ENCODE measurements at places on chromosomes 1 and 21.

- no peak for DNase-seq
These were observed 57.4 kb upstream of the PRRC2C start for GRCh38 chr1:171427852-171428471.

DNA sequence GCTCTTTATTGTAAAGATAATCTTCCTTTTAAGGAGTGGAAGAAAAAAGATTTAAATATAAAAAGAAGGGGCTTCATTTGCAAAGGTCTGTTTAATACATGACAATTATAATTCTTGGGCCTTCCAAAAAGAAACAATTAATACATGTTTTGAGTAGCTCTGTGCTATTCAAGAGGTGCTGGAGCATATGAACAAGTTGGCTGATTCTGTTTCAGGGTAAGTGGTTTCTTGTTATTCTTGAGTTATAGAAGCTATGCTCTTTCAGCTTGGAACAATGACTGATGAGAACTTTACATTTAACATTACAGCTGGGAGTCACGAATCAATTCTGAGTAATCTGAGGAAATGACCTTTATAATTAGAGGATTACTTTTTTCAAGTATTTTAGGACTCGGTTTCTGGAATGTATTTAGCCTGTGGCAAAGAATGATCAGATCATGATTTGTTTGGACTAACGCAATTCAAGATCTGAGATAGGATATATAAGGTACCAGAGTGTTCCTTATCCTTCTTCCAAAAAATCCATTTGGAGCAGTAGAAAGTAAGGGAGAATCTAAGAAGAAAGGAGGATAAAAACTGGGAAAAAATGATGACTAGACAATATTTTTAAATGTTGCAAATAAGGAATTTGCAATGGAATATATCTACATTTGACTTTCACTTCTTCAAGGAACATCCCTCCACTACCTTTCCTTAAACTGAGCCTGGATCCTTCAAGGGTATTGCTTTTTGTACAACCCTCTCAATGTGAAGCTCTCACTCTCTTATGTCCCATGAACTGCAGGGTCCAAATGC, 77.1 kb upstream of the KCTD3 start:
- no peak for DNase-seq

DNA sequence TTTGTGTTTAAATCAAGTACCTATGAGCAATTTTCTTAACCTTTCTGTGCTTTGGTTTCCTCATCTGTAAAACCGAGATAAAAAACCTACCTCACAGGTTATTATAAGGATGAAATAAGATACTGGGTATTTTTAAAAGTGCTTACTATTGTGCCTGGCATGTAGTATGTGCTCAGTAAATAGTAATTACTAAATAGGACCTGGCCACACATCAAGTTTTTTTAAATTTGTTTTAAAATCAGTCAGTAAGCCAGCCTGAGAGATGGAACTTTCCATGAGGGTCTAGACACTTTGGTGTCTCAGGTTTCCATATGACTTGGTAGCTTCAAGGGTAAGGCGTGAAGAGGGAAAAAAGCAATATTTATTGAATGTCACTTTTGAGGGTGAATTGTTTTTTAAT, 7.0 kb upstream of the ATF3 start:
- no peak for DNase-seq

DNA sequence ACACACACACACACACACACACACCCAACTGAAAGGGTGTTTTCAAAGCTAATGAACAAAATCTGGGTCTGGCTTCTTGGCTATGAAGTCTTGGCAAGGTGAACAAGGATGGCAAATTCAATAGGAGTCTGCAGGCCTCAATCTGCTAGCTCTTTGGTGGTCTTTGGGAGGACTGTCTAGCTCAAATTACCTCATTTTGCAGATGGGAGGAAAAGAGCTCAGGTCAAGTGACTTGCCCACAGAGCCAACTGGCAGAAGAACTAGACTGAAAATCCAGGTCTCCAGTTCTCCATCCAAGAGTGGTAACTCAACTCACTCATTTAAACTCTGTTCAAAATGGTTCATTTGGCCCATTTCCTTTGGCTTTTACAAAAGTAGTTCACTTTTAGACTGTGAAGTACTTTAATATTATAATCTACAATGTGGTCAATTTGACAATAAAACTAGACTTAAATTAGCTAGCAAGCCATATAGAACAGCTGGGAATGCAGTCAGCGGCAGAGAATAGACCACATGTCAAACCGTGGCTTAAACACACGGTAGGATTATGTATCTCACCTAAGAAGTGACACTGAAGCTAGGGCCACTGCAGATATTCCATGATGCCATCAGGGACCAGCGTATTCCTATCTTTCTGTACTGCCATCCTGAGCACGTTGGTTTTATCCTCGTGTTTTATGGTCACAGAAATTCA, 112.9 kb downstream of the APP start:
- DNase-seq: no peak

DNA sequence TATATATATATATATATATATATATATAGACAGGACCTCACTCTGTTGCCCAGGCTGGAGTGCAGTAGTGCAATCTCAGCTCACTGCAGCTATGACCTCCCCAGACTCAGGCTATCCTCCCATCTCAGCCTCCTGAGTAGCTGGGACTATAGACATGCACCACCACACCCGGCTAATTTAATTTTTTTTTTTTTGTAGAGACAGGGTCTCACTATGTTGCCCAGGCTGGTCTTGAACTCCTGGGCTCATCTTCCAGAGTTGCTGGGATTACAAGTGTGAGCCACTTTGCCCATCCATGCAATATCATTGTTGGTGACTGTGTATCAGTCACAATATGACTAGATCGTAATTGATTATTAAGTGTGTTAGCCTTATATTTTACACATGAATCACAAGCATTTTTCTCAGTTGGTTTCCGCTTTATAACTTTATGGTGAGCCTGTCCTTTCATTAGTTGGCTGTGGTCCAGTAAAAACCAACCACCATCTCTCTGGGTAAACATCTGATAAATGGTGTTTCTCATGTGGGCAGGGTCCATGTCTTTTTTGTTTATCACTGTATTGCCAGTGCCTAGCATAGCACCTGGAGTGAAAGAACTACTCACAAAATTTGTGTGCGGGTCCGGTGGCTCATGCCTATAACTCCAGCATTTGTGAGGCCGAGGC, 63.6 kb downstream of the MYOM3 start:
- no peak for DNase-seq

- DNase-seq: no peak
These were observed 2.2 kb downstream of the IL10RB start for GRCh38 chr21:33268393-33268736.

DNA sequence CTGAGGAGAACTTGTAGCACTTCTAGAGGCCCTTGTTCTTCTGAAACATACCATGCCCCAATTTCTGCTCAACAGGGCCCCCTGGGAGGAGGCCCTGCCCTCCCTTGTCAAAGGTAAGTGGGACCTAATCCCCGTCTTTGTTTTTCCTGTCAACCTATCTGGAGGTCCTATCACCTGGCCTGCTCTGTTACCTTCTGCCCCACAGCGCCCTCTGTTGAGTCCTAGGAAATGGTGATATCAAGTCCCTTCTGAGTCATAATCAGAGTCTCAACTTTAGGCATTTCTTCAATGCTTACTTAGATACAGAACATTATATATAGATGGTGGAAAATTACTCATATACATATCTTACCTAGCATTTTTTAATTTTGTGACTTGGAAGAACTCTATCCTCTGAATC, 28.2 kb upstream of the FCRL4 start:
- no peak for DNase-seq

DNA sequence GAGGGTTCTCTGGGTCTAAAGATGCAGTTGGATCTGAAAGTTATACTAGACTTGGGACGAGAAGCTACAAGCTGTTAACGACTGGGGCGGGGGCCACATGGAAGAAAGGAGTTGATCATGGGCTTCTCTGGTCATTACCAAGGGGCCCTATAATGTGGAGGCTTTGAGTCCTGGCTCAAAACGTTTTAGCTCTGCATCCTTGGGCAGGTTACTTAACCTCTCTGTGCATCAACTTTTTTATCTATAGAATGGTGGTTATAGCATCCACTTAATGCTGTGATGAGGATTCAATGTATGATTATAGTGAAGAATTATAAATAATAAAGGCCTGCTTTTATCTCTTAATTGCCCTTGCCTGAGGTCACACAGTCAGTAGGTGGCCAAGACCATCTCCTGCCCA, 53.1 kb downstream of the UBIAD1 start:
- DNase-seq: no peak

DNA sequence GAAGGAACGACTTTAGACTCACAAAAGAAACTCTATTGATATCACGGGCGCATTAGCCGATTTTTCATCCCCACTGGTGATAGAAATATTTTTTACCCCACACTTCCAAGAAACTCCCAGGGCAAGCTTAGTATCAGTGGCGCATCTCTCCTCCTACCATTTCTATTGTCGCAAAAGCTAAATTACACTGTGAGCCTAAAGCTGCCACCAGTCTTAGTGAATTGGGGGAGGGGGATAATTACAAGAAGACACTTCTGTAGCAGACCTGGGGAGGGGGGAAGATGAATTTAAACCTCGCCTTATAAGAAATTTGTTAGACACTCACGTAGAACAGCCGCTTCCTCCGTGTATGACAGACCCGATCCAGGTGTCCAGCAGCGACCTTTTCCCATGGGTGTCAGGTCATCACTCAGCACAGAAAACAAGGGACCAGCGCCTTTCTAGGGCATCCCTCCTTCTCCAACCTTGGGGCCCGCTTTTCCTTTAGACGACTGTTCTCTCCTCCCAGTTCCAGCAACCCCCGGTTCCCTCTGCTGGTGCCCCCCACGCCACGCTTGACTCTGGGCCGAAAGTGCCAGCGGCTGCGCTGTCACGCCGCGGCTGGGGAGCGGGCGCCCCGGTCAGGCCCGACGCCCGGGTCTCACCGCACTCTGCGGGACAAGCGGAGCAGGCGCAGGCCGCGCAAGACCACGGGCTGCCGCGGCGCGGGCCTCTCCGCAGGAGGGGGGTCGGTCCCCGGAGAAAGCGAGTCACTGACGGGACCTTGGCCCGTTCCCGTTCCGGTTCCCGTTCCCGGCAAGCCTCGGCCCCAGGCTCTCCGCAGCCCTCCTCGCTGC, 821 bp downstream of the PHC2 start:
- DNase-seq: no peak

DNA sequence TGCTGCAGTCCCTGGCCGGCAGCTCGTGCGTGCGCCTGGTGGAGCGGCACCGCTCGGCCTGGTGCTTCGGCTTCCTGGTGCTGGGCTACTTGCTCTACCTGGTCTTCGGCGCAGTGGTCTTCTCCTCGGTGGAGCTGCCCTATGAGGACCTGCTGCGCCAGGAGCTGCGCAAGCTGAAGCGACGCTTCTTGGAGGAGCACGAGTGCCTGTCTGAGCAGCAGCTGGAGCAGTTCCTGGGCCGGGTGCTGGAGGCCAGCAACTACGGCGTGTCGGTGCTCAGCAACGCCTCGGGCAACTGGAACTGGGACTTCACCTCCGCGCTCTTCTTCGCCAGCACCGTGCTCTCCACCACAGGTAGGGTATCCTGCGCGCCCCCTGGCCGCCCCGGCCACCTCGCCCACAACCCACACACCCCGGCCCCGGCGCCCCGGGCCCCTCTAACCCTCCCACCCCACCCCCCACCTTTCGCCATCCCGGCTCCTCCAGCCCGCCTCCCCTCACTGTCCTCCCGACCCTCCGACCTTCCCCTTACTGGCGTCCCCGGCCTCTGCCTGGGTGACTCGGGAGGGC, 352 bp downstream of the KCNK1 start:
- DNase-seq: no peak

GRCh38 chr1:233681285-233681684, 67.4 kb downstream of the KCNK1 start:
- DNase-seq: no peak

DNA sequence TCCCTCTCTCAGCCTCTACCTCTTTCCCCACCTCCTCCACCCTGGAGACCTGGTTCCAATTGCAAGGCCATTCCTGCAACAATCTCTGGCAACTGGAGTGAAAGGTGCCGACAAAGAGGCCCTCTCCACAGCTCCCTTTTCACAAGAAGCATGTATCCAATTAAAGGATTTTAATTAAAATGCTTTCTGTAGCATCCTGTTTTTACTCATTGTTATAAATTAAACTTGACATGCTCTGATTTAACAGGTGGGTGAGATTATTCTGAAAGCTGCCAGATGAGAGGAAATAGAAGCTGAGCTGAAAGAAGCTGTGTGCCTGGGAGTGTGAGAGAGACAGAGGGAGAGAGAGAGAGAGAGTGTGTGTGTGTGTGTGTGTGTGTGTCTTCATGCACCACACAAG, 160.5 kb downstream of the TBX15 start:
- no peak for DNase-seq

- no peak for DNase-seq
These were observed 30.1 kb downstream of the DOP1B start for GRCh38 chr21:36186506-36187399.

- no peak for DNase-seq
These were observed 5.2 kb downstream of the CAPN9 start for GRCh38 chr1:230752407-230752806.

DNA sequence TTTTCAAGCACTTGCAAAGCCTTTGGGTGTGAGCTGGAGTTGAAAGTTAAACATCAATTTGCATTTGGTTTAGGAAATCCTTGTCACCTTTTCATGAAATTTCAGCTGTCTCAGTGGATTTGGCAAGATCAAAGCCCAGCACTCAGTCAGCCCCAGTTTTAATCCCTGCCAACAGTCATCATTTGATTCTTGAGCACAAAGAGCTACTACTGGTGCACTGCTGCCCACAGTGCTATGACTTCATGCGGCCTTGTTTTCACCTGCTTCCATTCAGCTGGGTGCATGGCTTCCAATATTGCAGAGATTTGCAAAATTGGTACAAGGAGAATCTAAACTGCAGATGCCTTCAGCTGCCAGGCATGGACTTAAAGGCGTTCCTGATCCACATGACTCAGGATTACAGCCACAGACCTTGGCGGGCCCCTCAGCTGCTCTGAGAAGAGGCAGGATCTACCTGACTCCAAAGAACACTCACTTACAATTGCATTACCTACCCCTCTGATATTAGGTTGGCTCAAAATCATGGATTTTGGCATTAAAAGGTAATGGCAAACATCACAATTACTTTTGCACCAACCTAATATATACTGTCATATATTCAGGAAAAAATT, 259.1 kb downstream of the DSCAM start:
- no peak for DNase-seq

- no peak for DNase-seq
These were observed 53.2 kb downstream of the SAMSN1 start for GRCh38 chr21:14492931-14493330.

All from CD8-positive, alpha-beta T cell (primary cell).